Stimulated activated naive CD4-positive, alpha-beta T cell treated with Interleukin-2 at 50 U/mL for 16 hours (primary cell): ENCODE measurements at places on chromosomes 5 and 9.
A peak's percentile ranks its signal among the peaks of the same experiment; 100 is the strongest.

- no peak for DNase-seq
Measured at GRCh38 chr5:83767409-83767992, 46.8 kb upstream of the HAPLN1 start.

GRCh38 chr5:139263946-139264345, 29.6 kb upstream of the MATR3 start:
- DNase-seq = no peak

- no peak for DNase-seq
Measured at GRCh38 chr5:158010831-158011230, 151.9 kb upstream of the CLINT1 start.

DNA sequence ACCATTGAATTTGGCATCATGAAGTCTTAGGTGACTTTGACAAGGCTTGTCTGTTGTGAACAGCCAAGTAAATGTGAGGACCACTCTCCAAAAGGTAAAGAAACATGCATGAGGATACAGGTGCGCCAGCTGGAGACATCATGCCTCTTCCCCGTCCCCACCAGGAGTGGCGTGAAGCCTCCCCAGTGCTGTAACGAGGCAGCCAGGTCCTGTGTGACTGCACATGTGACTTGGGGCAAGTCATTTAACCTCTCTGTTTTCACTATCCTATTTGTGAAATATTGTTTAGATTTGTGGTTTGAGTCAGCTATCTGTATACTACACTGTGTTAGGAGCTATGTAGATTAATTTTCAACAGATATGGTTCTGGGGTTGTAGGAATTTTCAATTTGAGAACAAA, 65.0 kb downstream of the DOCK8 start:
- no peak for DNase-seq

DNA sequence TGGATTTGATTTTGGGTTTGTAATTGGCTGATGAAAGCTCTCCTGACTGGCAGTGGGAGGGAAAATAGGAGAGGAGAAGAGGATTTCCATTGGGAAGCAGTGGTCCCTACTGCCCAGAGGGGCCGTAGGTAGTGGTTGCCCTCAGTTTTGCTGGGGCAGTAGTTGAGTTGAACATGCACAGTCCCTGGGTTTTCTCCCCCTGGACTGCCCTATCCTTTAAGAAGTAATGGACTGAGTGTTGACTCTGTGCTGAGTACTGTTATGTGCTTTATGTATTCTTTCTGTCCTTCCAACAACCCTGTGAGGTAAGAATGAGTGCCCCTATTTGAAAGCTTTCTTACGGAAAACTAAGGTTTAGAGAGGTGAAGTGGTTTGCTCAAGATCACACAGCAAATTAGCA, 111.2 kb upstream of the RPS23 start:
- DNase-seq = no peak

DNA sequence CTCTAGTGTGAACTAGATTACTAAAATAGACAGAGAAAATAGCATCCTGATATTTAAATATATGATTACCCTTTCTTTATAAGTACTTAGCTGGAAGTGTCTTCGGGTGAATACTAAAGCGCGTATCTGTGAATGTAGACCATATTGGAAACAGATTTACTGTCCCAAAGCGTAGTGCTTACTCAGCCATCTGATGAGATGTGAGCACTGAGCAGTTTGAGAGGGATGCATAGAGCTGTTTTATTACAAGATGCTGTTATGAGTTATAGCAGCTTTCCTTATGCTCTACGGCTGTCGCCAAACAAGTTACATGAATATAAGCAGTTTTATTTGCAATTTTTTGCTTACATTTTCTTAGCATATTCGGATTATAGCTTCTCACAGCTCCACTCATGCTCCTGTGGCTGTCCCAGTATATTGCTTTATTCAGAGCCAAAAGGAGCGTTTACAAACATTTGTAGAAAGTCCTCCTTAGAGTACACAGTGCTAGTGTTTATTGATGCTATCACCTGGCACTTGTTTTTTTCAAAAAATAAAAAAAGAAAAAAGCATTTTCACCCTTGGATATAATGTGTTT, 981.4 kb upstream of the WWC1 start:
- no peak for DNase-seq

DNA sequence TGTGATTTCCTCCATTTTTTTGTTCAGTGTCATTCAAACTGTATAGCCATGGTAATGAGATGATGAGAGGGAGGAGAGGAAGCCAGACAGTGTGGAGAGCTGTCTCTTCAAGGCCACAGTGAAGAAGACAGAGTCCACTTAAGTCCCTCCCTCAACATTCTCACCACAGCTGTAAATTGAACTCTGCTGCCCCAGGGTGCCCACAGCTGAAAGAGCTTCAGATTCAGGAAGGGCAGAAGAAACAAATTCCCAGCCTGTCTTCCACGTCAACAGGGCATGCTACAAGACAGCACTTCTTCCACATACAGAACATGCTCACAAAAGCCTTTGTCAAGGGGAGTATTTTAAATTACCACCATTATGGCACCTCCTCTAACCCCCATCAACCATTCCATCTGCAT, 100.4 kb downstream of the KLHL3 start:
- DNase-seq = no peak

DNA sequence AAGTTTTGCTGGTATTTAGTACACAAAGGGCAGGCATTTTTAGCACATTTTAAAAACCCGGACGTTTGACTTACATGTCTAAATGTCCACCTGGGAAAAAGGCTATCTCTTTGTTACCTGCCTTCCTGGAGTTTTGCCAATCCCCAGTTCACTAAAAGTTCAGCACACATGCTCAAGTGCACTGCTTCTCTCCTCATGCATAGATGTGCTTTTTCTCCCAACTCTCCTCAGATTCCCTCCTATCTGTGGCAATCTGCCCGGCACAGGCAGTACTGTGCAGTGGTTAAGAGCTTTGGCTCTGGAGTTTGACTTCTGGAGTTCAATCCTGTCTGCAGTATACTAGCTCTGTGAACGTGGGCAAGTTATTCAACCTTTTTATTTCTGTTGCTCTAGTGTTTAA, 8.3 kb upstream of the CCNO start:
- DNase-seq = no peak

- no peak for DNase-seq
Measured at GRCh38 chr5:103422756-103423155, 139.8 kb downstream of the NUDT12 start.

DNA sequence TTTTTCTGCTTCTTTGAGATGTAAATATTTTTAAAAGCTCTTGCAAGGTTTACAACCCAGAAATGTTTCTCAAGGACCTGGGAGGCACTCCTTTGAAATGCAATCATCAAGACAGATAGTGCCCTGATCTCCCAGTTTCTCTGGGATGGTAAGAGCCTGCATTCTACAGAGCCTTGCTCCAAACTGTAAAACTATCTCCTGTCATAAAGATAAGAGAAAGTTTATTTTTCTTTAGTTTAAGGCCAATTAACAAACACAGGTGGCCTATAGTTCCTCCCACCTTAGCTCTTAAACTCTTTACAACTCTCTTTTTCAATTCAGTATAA, 1231.1 kb upstream of the NUDT12 start:
- no peak for DNase-seq

GRCh38 chr9:86408121-86408520, 53.9 kb upstream of the TUT7 start:
- no peak for DNase-seq

GRCh38 chr9:94853887-94854286, 127.4 kb downstream of the AOPEP start:
- no peak for DNase-seq

DNA sequence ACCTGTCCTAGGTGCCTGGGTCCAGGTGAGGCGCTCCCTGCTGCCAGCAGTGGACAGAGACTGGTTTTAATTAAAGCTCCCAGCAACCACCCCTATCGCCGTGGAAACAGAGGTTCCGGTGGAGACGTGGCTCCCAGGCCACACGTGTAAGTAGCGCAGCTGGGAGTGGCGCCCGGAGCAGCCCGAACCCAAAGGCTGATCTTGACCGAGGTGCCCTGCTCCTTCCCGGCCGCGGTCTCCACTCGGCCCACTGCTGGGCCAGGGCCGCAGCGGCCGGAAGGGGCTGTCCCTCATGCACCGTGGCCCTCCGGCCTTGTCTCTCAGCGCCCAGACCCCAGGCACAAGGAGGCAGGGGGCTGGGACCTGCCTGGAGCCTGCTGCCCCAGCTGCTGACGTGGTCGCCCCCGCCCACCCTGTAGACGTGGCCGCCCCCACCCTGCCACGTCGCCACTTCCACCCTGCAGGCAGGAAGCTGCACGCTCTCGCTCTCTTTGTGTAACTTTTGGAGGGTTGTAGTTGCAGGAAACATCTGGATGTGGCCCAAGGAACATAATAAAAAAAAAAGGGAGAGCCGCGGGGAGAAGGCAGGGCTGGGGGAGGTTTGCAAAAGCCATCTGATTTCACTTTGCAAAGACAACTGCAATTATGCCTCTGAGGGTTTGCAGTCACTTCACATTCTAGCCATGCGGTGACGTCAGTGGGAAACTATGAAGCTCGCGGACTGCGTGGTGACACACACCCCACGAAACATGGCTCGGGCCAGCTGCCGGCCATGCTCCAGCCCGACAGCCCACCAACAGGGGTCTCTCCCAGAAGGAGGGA, 129.9 kb downstream of the RXRA start:
- peak; percentile 67 for DNase-seq

DNA sequence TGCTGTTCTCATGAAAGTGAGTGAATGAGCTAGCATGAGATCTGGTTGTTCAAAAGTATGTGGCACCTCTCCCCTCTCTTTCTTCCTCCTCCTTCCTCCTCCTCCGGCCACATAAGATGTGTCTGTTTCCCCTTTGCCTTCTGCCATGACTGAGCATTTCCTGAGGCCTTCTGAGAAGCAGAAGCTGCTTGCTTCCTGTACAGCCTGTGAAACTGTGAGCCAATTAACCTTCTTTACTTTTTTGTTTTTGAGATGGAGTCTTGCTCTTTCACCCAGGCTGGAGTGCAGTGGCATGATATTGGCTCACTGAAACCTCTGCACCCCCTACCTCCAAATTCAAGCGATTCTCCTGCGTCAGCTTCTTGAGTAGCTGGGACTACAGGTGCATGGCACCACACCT, 6.1 kb downstream of the S100Z start:
- DNase-seq = peak; percentile 1

GRCh38 chr5:152534641-152535040, 129.6 kb upstream of the NMUR2 start:
- DNase-seq = no peak

- DNase-seq = no peak
Measured at GRCh38 chr5:89255845-89256463, 373.0 kb upstream of the MEF2C start.

GRCh38 chr9:2567922-2568321, 53.7 kb upstream of the VLDLR start:
- DNase-seq = no peak

- no peak for DNase-seq
Measured at GRCh38 chr5:51398875-51399642, 15.8 kb downstream of the ISL1 start.

DNA sequence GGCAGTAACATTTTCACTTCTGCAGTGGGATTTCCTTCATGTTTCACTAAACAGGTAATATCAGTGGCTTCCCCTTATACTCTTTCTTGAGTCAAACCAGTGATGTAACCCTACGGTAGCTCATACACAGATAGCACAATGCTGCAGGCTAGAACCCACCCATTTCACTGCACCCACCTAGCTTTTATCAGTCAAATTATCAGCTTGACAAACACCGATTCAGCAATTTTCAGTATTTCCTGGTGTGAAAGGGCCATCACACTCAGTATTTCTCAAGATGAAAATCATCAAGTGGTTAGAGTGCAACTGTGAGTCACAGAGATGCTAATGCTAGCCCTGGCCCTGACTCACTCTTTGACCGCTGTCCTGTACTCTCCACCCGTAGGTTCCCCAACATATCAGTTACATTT, 242.3 kb upstream of the PTGER4 start:
- DNase-seq = peak; percentile 44

DNA sequence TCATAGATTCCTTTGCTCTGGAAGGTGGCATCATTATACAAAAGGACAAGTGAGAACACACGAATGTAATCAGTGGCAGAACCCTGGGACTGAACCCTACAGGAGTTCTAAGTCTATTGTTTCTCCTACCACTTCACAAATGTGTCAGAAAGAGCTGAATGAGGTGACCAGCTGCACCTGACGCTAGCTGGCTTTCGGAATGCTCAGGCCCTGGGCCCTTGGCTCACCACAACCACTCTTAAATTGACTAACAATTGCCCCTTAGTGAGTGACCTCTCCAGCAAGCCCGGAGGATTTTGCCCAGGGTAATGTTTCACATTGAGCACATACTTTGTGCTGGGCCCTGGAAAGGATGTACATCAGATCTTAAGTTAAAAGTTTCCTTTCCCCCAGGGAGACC, 41.2 kb upstream of the ABCA1 start:
- no peak for DNase-seq

- DNase-seq = no peak
Measured at GRCh38 chr5:73591102-73591695, 25.7 kb downstream of the UTP15 start.

DNA sequence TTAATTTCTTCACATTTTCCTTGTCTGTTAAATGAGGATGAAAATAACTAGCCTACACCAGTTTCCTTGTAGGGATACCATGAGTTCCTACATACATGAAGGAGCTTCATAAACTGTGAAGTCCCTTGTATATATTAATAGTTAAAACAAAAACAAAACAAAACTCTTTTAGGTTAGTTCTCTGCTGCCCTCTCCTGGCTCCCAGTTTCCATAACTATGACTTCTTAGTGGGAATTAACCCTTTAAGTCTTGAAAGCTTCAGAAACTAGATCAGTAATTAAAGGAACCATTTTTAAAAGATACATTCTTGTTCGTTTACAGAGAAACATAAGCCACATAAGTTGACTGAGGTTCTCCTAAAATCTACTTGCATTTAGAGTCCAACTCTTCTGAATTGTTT, 500.0 kb upstream of the C9orf72 start:
- DNase-seq = no peak

DNA sequence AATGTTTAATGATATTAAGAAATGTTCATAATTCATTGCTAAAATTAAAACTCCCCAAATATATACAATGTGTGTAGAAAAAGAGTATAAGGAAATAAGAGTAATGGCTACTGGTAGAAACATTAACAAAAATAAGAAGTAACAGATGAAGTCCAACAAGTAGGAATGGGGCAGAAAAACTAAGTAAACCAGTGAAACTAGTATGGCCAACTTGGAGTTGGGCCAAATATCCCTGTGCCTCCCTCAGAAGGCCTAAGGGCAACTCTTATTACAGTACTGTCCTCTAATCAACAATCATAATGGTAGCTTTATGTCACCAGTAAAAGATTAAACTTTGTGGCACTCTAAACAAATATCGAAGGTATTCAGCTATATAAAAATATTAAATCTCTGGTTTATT, 93.5 kb downstream of the SSBP2 start:
- no peak for DNase-seq

DNA sequence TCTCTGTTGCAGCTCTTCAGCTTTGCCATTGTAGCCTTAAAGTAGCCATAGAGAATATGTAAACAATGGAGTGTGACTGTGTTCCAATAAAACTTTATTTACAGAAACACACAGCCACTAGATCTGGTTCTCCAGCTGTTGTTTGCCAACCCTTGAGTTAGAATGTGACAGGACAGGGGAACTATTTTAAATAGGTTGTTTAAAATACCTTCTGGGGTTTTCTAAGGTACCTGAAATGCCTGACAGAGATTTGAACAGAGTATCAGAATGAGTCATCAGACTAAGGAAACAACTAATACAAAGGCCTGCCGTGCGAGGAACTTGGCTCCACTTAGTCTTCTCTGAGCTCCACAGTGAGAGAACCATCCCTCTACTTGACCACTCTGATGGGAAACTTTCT, 85.4 kb downstream of the HSD17B4 start:
- DNase-seq = no peak

- DNase-seq = no peak
Measured at GRCh38 chr9:91211414-91211813, 150.3 kb downstream of the AUH start.
